ENCODE measurements at places on chromosomes 1 and 21.
A peak's percentile ranks its signal among the peaks of the same experiment; 100 is the strongest.

GRCh38 chr1:229567109-229567868, 8.8 kb upstream of the ABCB10 start:
- no peak for DNase-seq

DNA sequence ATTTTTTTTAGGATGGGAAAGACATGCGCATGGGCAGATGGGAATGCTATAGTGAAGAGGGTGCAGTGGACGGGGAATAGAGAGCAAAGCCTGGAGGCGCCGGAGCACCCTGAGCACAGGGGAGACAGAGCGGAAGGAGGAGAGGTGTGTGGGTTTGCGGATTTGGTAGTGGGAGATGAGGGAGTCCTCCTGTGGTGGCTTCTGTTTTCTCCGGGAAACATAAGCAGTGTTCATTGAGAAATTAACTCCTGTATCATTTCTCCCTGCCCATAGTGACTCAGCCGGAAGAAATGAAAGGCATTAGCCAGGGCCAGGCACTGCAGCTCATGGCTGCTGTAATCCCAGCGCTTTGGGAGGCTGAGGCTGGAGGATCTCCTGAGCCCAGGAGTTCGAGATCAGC, 4.7 kb upstream of the PTPRF start:
- DNase-seq: no peak

- DNase-seq: no peak
These were observed 10.6 kb downstream of the PTPRC start for GRCh38 chr1:198649232-198649967.

GRCh38 chr1:221234791-221235190, 355.5 kb downstream of the HLX start:
- no peak for DNase-seq

DNA sequence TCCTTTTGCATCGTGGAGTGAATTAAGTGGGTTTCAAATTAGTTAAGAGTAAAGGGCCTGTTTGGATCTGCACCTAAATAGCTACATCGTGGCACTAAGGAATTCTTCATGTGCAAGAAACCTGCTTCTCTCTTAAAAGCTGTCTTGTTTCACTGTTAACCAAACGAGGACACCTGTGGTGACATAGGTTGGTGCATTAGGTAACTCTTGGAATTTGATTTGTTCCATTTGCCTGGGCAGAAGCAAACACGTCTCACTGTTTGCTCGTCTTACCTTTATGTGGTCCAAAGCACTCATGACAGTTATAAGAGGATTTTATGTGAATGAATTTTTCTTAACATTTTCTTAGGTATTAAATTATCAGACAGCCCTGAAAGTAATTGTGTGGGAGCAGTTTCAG, 60.9 kb downstream of the PRDM2 start:
- no peak for DNase-seq

- DNase-seq: peak; percentile 14
These were observed 919 bp downstream of the HECTD3 start for GRCh38 chr1:45009956-45010854.

GRCh38 chr1:26286064-26286416, 6.2 kb downstream of the SH3BGRL3 start:
- no peak for DNase-seq

DNA sequence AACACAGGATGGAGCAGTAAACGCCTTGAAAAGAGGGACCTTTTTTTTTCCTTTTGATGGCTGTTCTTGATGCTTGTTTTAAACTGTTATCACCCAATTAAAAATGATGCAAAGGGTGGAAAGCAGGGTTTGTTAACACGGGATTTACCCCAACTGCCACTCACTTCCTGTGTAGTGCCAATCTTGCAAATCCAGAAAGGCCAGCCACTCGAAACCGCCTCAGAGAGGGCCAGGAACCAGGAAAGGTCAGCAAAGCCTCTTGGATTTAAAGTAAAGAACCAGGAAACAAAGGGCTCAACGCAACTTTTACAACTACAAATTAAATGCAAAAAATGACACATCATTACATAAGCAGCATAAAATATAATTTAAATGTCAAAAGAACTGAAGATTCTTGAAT, 347.4 kb downstream of the PDE4B start:
- DNase-seq: no peak

- DNase-seq: no peak
These were observed 59.3 kb upstream of the ABCD3 start for GRCh38 chr1:94358630-94359599.

- DNase-seq: no peak
These were observed 4.7 kb downstream of the ZNF326 start for GRCh38 chr1:89999628-90000027.

- DNase-seq: no peak
These were observed 106.3 kb downstream of the CD247 start for GRCh38 chr1:167412072-167412471.

GRCh38 chr1:55007625-55008024, 8.9 kb downstream of the BSND start:
- DNase-seq: no peak

- DNase-seq: no peak
These were observed 340.4 kb downstream of the USP25 start for GRCh38 chr21:16070207-16070651.

- DNase-seq: no peak
These were observed 7.0 kb upstream of the TRIT1 start for GRCh38 chr1:39890273-39890672.

DNA sequence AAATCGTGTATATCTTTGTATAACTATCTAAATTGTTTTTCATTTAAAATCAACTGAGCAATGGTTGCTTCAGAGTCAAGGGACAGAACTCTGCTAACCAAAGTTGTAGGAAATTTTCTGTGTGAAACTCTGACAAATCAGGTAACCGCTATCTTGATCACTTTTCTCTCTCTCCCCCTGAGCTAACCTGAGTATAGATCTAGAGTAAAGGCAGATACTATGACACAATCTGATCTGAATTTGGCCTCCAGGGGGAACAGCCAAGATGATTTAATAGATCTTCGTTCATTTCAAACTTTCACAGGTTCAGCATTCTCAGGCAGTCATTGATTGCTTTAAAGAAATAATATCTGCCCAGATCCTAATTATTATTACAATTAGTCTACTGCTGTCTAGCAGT, 472.8 kb downstream of the NUF2 start:
- DNase-seq: no peak

DNA sequence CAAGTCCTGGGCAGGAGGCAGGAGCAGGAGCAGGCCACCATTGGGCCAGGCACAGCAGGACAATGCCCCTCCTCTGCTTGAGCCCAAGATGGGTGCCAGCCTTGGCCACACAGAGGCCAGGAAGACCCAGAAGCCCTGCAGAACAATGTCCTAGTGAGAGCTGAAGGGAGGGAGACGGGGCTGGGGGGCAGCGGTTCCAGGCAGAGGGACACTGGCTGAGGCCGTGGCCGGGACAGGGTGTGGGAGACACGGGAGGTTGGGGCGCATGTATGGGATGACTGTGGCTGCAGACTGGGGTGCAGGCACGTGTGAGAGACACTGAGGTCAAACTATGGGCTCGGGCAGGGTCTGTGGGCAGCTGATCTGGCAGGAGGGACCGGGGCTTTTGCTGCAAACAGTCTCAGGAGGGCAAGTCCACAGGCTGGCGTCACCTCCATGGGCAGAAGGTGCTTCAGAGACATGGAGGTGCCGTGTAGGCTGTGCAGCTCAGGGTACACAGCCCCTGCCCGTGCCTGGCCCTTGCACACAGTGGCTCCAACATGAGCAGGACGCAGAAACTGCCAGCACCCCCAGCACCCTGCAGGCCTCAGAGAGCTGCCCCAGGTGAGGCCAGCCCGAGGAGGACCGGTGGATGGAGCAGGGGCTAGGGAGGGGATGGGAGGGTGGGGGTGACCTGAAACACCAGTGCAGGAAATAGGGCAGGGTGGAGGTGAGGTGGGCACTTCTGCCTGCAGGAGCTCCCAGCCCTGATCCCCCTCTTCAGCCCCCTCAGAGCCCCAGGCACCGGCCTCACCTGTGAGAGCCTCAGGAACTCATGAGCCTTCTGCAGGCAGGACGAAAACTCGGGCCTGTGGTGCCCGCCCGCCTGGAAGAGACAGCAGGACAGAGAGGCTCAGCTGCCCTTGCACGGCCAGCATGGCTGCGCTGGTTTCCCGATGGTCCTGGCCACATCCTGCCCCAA, 19.5 kb downstream of the LSS start:
- DNase-seq: no peak

DNA sequence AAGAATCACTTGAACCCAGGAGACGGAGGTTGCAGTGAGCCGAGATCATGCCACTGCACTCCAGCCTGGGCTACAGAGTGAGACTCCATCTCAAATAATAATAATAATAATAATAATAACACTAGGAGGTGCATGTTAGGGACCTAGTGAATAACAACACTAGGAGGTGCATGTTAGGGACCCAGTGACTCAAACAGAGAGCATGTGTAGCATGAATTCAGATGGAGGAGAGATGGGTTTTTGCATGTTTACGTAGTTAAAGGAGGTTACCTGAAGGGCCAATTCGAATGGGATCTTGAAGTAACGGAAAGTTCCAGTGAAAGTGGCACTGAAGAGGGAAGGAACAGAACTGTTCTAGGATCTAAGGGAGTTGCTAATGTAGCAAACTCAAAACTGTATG, 7.1 kb upstream of the KCNK1 start:
- DNase-seq: no peak

DNA sequence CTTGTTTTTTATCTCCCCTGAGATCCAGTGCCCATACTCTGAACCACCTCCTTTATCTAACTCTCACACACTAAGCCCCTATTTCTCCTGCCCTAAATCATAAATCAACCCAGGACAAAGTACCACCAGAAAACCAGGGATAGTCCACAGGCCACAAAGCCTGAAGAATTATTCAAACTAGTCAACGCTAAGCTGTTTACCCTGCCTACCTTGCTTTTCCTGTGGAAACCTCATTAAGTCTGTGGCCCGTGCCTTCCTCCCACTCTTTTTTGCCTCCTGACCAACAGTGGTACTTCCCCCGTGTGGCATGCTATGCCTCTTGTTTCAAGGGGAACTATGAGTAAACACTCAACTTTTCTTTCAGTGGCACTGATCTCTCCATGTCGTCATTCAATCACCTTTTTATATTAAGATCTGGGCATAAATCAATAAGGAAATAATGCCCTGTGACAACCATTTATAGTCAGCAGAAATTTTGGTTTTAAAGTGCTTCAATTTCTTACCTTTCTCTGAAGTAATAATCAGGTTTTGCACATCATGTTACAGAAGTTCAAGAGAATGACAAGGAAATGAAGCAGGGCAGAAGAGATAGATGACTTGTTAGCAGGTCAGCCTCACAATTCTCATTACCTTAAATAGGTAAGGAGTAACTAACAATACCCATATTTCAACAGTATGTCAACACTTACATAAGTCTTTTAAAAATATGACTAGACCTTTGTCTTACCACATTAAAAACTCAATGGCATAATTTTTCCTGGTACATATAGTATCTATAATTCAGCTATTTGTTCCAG, 32.1 kb downstream of the EYA3 start:
- peak; percentile 67 for DNase-seq

GRCh38 chr1:34779962-34780361, 1.1 kb upstream of the GJB3 start:
- no peak for DNase-seq

- DNase-seq: no peak
These were observed 3.5 kb downstream of the PBX1 start for GRCh38 chr1:164562511-164562910.

DNA sequence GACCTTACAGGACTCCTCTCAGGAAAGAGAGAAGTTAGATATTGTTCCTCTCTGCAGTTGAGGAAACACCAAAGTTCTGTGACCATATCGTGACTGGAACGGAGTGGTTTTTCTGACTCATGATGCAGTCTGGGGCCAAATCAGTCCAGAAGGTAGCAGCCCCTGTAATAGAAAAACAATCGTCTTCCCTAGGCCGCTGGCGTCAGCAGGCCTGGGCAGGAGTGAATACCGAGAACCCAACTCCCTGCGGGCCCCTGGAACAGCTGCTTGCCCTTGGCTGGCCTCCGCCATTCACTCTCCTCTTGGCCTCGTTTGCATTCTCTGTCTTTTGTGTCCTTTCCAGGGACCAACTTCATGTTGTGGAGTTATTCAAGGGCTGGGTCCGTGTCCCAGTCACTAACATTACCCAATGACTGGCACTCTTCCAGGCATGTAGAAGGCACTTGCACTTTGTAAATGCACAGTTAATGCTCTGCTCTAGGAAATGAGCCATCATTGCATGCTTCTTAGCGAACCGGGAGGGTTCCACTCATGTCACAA, 10.9 kb upstream of the CD101 start:
- no peak for DNase-seq

Measured in CD4-positive, alpha-beta T cell treated with Interleukin-17A for 1 hour (primary cell).